ENCODE measurements at places on chromosomes 2 and 18.

GRCh38 chr2:119250718-119251290, 27.2 kb downstream of the STEAP3 start:
- no peak for DNase-seq

DNA sequence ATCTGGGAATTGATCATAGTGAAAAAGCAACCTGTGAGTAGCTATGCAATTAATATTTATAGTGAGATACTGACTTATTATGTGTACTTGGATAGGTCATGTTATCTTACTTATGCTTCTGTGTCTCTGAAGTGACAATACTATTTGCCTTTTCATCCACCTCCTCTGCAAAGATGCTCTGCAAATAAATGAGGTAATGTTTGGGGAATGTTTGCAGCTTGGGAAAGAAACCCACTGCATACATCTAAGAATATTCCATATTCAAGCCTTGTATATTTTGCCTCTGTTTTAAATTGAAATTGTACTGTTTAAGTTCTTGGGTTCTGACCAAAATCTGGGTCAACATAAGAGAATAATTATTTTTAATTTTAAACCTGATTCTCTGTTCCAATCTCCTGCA, 217.4 kb upstream of the DTNA start:
- DNase-seq = no peak

DNA sequence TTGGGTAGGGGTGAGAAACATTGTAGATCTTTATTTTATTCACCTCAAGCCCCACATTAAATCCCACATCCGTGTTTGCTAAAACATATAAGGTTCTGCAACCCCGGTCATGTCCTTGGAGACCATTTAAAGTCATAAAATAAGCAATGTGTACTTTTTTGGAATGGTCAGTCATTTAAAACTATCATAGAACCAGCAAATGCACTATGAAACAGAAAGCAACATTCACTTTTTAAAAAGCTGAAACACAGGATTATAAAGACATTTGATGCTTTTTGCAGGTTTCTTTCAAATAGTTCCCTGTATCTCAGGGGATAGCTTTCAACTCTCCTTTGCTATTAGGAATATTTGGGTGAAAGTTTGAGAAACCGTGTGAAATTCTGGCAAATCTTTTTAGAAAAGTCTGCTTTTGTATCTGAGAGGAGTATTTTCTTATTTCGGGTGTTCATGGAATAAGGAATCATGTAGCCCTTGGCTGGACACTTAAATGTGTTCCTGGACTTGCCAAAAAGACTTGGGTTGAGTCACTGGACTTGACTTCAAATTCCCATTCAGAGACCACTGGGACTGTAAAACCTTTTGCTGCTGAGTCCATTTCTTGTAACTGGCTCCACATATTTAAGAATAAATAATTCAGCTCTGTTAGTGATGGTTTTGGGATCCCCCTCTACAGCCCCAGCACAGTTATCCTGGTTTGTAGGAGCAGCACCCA, 5.9 kb upstream of the CETN1 start:
- DNase-seq = no peak

DNA sequence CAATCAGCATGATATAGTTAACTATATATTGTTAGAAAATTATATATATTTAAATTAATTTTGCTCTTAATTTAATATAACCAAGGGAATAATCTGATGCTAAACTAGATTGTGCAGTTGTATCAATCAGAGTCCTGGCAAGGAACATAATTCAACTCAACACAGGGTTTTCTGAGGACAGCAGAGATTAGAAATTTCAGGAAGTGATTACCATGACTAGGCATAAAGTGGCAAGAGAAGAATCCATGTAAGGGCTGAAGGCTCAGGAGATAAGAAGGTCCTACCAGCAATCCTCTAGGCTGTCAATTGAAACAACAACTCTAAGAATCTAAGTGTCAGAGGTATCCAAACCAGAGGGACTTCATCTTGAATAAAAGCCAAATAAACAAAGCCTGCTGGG, 807.8 kb downstream of the DSC3 start:
- DNase-seq = no peak
